T-helper 22 cell (primary cell): ENCODE measurements at places on chromosomes 7 and 10.

GRCh38 chr10:68253346-68253745 lies 21.4 kb upstream of the ATOH7 start:
- no peak for DNase-seq

- no peak for DNase-seq
These were observed 87.5 kb upstream of the HGF start for GRCh38 chr7:81857385-81857784.

DNA sequence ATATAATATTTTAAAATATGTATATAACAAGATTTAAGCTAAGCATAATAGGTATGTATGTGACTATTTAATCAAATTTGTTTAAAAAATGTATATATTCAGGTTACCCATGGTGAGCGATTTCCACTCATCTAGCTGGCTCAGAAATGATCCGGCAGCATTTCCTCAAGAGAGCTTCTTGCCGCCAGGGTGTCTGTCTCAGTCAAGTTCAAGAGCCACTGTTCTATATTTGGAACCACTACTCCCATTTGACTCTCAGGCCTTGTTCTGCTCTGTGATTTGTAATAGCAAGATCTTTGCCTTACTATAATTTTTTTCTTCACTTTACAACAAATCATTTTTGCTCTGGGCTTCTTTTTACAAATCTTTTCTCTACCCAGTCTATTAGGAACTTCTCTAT lies 48.7 kb upstream of the CNTNAP2 start:
- DNase-seq, result no peak

GRCh38 chr10:131982185-131982756 lies 548 bp upstream of the BNIP3 start:
- no peak for DNase-seq

- DNase-seq, result no peak
These were observed 188.6 kb downstream of the RPS24 start for GRCh38 chr10:78222096-78222790.

DNA sequence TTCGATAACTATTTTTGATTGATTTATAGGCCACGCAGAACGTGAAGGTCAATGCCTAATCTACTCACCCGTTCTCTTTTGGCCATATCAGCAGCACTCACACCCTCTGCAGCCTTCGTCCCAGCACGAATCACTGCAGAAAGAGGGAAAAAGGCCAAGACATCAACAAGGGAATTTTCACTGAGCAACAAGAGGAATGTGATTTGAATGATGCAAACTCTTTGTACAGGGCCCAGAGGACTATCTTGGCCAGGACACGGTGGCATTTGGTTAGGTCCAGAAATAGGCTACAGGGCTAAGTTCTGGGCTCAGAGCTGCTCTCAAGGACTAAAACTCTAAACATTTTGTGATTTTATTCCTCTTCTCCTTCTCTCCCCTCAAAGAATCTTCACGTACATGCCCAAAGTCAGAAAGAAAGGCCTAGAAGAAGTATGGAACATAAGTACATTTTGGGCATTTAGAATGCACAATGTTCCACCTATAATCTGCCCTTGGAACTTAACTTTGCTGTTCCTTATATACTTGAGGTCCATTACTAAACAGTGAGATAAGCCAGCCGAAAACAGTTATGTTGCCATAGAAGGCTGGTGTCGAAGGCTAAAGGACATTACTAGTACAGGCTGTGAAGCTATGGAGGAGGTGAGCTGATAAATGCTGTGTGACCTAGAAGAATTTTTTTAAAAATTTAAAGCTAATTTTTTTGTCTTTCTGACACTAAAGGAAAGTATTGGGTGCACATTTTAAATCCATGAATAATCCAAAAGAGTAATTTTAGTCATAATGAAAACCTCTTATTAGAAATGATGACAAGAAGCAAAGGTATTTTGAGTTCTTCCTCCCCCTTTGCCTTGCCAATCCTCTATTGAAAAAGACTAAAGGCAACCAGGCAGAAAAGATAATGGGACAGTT lies 20.0 kb downstream of the RBM28 start:
- DNase-seq, result no peak

GRCh38 chr10:369684-370448 lies 234.6 kb downstream of the ZMYND11 start:
- no peak for DNase-seq

GRCh38 chr10:47438857-47439474 lies 44.9 kb downstream of the ANXA8 start:
- DNase-seq, result no peak

DNA sequence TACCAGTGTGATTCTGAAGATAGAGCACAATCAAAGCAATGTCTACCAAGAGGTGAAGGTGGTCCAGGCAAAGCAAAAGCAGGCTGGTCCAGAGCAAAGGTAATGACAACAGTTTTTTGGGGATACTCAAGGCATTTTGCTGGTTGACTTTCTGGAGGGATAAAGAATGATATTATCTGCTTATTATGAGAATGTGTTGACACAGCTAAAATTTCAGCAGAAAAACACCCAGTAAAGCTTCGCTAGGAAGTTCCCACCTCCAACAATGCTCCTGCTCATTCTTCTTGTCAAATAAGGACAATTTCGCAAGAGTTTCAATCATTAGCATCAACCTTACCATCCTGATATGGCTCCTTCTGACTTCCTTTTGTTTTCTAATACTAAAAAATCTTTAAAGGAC lies 24.1 kb downstream of the GPR85 start:
- DNase-seq, result no peak

GRCh38 chr10:88108115-88108610 lies 244.7 kb downstream of the PTEN start:
- no peak for DNase-seq

GRCh38 chr10:68578974-68579373 lies 18.8 kb downstream of the TET1 start:
- no peak for DNase-seq

- no peak for DNase-seq
These were observed 120.3 kb upstream of the PTPRZ1 start for GRCh38 chr7:121752706-121753105.

DNA sequence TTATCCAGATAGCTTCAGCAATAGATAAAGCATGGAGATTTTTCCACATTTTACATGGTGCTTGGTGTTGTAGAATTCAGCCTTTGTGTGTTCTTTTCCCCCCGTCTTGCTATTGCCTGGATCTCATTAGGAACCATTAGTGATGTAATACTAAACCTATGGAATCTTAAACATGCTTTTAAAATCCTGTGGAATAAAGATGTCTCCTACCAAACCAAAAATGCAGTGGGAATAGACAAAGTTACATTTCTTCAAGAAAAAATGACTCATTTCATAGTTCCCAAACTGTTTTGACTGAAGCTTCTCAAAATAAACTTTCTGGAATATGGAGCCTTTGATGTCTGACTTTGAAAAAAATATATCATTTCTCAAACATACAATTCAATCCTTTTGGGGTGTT lies 44.0 kb downstream of the CALD1 start:
- DNase-seq, result no peak

- no peak for DNase-seq
These were observed 19.6 kb downstream of the SEMA3E start for GRCh38 chr7:83629117-83629880.

GRCh38 chr7:36188906-36189305 lies 35.9 kb downstream of the EEPD1 start:
- DNase-seq, result no peak
